ENCODE measurements at places on chromosomes 1 and 21.

DNA sequence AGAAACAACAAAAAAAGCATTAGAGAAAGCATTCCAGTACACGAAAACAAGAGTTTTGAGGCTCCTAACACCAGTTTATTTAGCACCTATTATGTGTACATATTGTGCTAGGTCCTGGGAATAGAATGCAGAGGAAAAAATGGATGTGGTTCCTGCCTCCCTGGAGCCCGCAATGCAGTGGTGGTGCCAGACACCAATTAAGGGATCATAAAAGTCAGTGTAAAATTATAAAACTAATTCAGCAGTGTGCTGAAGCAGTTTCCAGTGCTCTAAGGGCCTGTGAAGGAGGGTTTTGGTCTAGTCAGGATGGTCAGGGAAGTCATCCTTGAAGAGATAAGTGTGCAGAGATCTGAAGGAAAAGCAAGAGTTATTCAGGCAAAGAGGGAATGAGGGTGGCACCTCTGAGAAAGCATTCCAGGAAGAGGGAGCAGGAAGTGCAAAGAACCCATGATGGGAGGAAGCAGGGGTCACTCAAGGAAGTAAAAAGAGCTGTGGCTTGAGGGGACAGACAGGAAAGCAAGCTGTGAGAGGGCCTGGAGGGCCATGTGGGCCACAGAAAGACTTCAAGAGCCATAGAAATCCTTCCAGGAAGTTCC, 65.2 kb upstream of the IFNLR1 start:
- DNase-seq, result no peak

GRCh38 chr21:18070392-18070791, 174.2 kb upstream of the CHODL start:
- no peak for DNase-seq

GRCh38 chr1:234168061-234168724, 205.1 kb upstream of the COA6 start:
- DNase-seq, result no peak

- no peak for DNase-seq
Observed at GRCh38 chr1:85596947-85597346, 16.4 kb downstream of the CCN1 start.

GRCh38 chr1:179589509-179589908, 2.1 kb upstream of the TDRD5 start:
- no peak for DNase-seq

DNA sequence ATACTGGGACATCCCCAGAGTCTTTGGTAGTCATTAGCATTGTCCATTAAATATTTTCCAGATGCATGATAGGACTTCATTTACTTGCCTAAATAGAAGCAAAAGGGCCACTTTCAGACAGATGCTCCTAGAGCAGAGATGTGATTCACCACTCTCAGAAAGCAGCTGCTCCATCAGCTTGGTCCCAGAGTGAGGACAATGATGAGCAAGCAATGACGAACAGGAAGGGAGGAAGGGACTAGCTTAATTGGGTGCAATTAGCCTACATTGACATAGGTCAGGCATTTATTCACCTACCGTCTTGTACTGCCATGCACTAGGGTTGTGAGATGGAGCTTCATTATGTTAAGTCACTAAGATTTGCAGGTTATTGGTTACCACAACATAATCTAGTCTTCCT, 85.1 kb upstream of the PLXNA2 start:
- no peak for DNase-seq

DNA sequence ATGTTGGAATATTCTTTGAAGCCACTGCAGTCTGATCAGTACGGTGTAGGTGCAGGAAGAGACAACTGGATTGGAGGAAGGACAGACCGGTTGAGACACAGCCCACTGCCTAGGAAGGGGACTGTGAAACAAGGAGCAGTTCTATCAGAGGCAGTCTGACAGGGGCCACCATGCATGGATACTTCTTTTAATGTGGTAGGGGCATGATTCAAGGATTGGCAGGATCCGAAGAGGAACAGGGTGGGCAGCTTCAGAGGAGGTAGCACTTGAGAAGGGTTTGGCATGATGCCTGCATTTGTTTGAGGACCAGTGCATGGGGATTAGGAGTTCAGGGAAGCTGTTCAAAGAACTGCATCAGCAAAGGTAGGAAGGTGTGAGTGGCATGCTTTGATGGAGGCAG, 167.9 kb downstream of the DYRK1A start:
- no peak for DNase-seq

DNA sequence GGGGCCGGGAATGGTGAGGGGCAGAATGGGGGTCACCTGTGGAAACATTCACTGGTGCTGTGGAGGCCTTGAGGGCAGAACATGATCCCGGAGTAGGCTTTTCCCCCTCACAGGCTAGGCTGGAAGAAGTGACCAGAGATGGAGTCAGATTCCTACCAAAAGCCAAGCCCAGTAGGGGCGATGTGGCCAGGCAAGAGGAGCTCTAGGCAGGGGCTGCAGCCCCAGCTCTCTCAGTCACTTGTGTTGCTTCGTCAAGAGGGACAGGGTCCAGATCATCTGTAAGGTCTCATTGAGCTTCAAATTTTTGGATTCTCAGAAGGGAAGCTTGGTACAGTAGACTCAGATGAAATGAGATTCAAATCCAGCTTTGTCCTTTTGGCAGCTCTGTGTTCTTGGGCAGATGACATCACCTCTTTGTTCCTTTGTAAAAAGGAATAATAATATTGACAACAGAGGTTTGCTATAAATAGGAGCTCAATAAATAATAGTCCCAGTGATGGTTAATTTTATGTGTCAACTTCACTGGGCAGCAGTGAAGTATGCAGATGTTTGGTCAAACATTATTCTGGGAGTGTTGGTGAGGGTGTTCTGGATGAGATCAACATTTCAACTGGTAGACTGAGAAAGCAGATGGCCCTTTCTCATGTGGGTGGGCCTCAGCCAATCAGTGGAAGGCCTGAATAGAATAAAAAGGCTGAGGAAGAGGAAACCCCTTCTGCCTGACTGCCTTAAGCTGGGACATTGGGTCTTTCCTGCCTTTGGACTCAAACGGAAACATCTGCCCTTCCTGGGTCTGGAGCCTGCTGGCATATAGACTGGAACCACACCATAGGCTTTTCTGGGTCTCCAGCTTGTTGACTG, 324.7 kb upstream of the USP24 start:
- no peak for DNase-seq

DNA sequence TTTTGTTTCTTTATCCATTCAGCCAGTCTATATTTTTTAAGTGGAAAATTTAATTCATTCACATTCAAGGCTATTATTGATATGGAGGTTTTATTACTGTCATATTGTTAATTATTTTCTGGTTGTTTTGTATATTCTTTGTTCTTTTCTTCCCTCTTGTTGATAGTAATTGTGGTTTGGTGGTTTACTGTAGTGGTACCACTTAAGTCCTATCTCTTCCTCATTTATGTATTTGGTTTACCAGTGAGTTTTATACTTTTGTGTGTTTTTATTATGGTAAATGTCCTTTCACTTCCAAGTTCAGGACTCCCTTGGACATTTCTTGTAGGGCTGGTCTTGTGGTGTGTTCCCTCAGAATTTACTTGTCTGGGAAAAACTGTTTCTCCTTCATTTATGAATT, 28.1 kb upstream of the PM20D1 start:
- DNase-seq, result no peak

GRCh38 chr1:39485046-39485803, 6.2 kb upstream of the BMP8A start:
- DNase-seq, result no peak

- no peak for DNase-seq
Observed at GRCh38 chr21:32813265-32813903, 41.8 kb upstream of the PAXBP1 start.

GRCh38 chr21:35288238-35288637, 239.1 kb upstream of the RUNX1 start:
- DNase-seq, result no peak

- no peak for DNase-seq
Observed at GRCh38 chr1:21742578-21742977, 40.4 kb downstream of the USP48 start.

DNA sequence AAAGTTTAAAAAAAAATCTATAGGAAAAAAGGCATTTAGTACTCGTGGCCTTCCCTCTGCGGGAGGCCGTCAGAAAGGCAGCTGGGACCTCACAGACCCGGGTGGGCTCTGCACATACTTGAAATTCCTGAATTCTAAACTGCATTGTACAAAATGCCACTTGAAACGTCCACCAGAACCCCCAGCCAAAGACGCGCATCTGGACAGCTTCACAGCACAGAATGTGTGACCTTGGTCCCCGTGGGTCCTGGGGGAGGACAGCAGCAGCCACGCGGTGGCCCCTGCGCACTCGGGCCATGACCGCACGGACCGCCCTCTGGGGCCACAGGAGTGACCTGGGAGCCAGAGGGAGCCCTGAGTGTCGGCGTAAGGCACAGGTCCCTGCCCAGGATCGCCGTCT, 20.6 kb upstream of the MRPS14 start:
- no peak for DNase-seq

DNA sequence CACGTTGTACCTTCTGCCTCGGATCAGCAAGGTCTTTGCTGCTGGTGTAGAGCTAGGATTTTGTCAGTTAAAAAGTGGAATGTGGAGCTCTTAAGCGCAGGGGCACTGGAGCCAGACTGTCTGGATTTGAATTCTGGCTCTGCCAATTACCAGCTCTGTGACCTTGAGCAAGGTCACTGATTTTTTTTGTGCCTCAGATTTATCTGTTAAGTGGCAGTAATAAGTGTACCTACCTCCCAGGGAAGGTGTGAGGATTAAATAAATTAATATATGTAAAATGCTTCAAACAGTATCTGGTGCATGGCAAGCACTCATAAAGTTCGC, 40.3 kb downstream of the UBE2U start:
- DNase-seq, result no peak

DNA sequence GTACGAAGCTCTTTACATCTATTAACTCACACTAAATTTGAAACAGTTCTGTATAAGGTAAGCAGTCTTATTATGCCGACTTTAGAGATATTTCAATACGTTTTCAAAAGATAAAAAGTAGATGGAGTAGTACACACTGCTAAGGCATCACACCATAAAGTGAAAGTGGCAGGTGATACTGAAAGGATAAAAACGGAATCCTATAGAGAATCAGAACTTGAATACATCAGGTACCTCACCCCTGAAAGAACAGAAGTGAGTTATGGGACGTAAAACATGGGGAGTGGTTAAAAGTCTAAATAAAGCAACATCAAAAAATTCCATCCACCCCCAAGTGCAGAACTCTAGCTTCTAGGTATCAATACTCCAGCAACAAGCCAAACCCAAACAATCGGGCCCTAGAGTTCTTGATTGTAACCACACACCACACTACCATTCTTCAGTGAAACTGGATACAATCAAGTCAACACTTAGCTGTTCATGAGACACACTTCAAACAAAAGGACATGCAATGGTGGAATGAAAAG, 142.6 kb downstream of the SMYD3 start:
- DNase-seq, result no peak

GRCh38 chr1:30190511-30191153, 532.8 kb downstream of the MATN1 start:
- peak; percentile 44 for DNase-seq

DNA sequence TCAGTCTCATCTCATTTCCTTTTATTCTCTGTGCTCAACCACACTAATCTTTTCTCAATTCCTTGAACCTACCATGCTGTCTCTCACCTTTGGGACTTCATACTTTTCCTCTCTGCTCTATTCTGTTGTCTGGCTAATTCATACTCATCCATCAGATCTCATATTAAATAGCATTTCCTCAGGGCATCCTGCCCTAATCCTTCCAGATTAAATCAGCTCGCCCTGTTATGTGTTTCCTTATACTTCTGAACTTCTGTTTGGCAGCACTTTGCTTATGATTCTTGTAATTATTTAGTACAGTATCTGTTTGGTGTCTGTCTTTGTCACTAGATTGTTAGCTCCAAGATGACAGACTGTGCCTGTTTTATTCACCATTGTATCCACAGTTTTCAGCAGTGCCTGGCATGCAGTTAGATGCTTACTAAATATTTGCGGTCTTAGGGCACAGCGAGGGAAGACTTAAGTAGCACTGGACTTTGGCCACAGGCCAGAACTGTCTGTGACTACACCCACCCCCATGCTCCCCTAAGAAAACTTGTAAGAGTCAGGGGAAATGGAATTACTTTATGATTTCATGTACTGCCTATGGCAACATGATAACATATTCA, 9.9 kb upstream of the CAP1 start:
- DNase-seq, result no peak
